CD8-positive, alpha-beta memory T cell (primary cell): ENCODE measurements at places on chromosomes 12 and 14.

DNA sequence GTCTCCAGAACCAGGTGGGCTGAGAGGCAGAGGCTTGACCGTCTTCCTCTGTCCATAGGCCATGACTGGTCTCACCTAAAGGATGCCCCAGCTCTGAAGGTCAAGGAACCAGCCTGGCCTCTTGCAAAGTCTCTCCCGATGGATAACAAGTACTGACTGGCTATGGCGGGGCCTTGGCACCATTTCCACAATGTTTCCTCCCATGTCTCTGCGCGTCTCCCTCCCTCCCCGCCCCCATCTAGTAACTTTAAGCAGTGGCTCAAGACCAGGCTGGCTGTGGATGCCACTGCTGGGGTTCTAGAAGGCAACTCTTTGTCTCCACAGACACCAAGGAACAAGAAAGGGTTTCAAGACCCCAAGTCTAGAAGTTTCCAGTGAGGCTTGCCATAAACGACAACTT lies 275.5 kb downstream of the DPF3 start:
- H3K4me1 ChIP-seq = no peaks in the 10 kb centered on the region
- H3K27me3 ChIP-seq = no peaks in the 10 kb centered on the region
- no peak overlapping the region for H3K27ac ChIP-seq
- no peak for DNase-seq
- H3K4me3 ChIP-seq = no peak overlapping the region

DNA sequence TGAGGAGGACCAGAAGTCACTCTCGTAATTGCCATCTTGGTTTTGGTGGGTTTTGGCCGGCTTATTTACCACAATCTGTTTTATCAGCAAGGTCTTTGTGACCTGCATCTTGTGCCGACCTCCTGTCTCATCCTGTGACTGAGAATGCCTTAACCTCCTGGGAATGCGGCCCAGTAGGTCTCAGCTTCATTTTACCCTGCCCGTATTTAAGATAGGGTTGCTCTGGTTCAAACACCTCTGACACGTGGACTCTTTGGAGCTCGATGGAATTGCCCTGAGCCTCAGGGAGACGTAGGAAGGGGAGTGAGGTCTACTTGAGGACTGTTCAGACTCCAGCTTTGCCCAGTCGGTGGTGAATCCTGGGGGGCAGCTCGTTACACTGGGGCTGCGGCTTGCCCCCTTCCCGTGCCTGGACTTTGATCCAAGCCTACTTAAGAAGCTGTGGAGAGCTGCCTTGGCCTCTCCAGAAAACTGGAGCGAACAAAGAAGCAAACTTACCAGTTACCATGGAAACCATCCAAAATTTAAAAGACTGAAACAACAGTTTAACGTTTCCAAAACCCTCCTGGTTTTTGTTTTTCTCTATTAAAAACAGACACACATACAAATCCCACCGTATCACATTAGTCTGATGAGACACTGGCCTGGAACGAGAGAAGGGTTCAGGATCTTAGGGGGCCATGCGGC lies 28.0 kb downstream of the CALM1 start:
- H3K4me3 ChIP-seq = no peak overlapping the region
- no peak for DNase-seq
- no peaks in the 10 kb centered on the region for H3K4me1 ChIP-seq
- no peaks in the 10 kb centered on the region for H3K27me3 ChIP-seq

DNA sequence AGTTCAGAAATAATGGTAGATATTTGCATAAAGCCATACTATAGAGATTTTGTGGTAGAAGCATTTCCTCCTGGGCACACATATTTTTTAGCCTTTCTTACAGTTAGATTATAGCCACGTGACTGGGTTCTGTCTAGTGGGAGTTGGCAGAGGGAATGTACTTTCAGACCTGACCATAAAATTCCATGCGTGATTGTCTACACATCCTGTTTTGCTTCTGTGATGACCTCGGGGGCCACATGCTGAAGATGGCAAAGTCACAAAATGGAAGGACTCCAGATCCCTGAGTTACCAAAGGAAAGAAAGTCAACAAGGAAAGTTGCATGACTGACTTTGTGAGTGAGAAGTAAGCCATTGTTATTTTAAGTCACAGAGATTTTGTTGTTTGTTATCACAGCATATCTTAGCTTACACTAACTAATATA lies 14.6 kb upstream of the MIA2 start:
- H3K36me3 ChIP-seq = no peaks in the 10 kb centered on the region
- DNase-seq = no peak
- H3K4me1 ChIP-seq = no peaks in the 10 kb centered on the region
- no peak overlapping the region for H3K4me3 ChIP-seq
- no peaks in the 10 kb centered on the region for H3K27me3 ChIP-seq

DNA sequence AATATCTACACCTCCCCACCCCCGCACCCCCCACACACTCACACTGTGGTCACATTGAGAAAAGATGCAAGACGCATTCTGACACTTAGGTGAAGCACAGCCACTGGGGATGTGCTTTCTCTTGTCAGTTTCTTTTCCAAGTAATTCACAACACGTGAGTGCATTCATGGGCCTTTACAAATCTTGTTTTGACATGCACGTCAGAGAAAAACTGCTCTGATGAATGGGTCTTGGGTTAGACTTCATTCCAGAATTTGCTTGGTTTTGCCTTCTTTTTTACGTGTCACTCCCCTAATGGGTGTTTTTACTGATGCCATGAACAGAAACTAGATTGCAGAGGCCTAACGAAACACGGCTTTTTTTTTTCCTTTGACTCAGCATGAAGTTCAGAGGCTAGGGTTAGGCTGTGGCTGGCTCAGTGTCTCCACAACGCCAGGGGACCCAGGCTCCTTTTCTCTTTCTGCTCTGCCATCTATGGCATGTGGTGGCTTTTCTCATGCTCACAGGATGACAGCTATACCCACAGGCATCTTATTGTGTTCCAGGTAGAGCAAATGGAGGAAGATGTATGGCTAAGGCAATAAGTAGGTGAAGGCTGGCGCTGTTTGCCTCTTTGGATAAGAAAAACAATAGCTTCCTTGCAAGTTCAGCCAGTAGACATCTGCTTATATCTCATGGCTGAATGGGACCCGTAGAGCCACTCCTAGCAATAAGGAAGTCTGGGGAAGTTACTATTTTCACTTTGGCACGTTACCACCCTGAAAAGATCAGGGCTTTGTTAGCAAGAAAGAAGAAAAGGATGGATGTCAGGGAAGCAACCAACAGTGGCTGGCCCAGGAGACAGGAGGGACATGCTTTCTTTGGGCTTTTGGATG lies 253.3 kb downstream of the SLC15A4 start:
- DNase-seq = peak; percentile 14
- H3K27me3 ChIP-seq = no peaks in the 10 kb centered on the region
- no peaks in the 10 kb centered on the region for H3K36me3 ChIP-seq
- no peak overlapping the region for H3K4me3 ChIP-seq

- H3K36me3 ChIP-seq = no peaks in the 10 kb centered on the region
- no peak overlapping the region for H3K4me3 ChIP-seq
- DNase-seq = no peak
- peaks cover 47% of the 10 kb centered on the region for H3K4me1 ChIP-seq
Observed at GRCh38 chr12:15547691-15548090, 225.4 kb downstream of the PTPRO start.
